ENCODE measurements at places on chromosomes 3 and 15. TPM values are rescaled to one million over a fixed set of nuclear protein-coding genes. Genes with fewer than 3 reads are reported as not detected.

DNA sequence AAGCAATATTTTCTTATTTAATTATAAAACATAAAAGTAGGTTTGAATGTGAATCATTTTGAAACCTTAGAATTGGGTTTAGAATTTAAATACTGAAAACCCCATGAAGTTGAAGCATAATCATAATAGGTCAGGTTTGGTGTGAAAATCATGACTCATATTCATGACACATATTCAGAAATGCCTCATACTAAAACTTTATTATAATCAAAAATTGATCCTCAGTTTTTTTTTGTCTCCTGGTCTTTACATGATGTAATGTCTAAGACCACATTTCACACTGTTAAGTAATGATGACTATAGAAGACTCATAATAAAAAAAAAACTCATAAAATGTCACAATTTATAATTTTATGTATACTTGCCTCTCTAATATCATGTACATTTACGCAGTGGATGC is 190.4 kb downstream of the FOXP1 start:
- H3K27ac ChIP-seq: no peak overlapping the region
- peak; percentile 25 for DNase-seq
- peaks cover 29% of the 10 kb centered on the region for H3K4me1 ChIP-seq
- H3K36me3 ChIP-seq: no peaks in the 10 kb centered on the region
- no peaks in the 10 kb centered on the region for H3K27me3 ChIP-seq

GRCh38 chr15:61339516-61339915 is 110.4 kb upstream of the RORA start:
- no peaks in the 10 kb centered on the region for H3K27me3 ChIP-seq
- no peaks in the 10 kb centered on the region for H3K36me3 ChIP-seq

GRCh38 chr3:124512881-124513609 is 217.2 kb upstream of the UMPS start:
- H3K4me3 ChIP-seq: no peak overlapping the region
- no peaks in the 10 kb centered on the region for H3K36me3 ChIP-seq
- peaks cover 6% of the 10 kb centered on the region for H3K4me1 ChIP-seq
- DNase-seq: no peak

Gene SGO1
- 1.9 TPM for total RNA-seq

- no peak for DNase-seq
- H3K27ac ChIP-seq: no peak overlapping the region
- H3K4me1 ChIP-seq: no peaks in the 10 kb centered on the region
- H3K27me3 ChIP-seq: no peaks in the 10 kb centered on the region
- H3K4me3 ChIP-seq: no peak overlapping the region
Measured at GRCh38 chr3:143613226-143613625, 235.0 kb downstream of the SLC9A9 start.

- H3K27ac ChIP-seq: no peak overlapping the region
- no peaks in the 10 kb centered on the region for H3K4me1 ChIP-seq
- DNase-seq: no peak
Measured at GRCh38 chr3:134077649-134078161, 48.0 kb upstream of the SLCO2A1 start.

- no peak overlapping the region for H3K27ac ChIP-seq
- peaks cover 4% of the 10 kb centered on the region for H3K27me3 ChIP-seq
- no peak overlapping the region for H3K4me3 ChIP-seq
- no peaks in the 10 kb centered on the region for H3K36me3 ChIP-seq
Measured at GRCh38 chr3:169699070-169699469, 35.6 kb upstream of the MECOM start.

- no peak for DNase-seq
- H3K36me3 ChIP-seq: no peaks in the 10 kb centered on the region
- no peaks in the 10 kb centered on the region for H3K27me3 ChIP-seq
Measured at GRCh38 chr3:168824107-168824506, 728.4 kb upstream of the GOLIM4 start.

Gene TMCO5A
- total RNA-seq: not detected

Gene FGF12
- 1.8 TPM for total RNA-seq

- no peak overlapping the region for H3K4me3 ChIP-seq
- H3K27me3 ChIP-seq: no peaks in the 10 kb centered on the region
- no peak for DNase-seq
- peaks cover 38% of the 10 kb centered on the region for H3K4me1 ChIP-seq
- peak overlapping the region; percentile 84 for H3K27ac ChIP-seq
- H3K36me3 ChIP-seq: no peaks in the 10 kb centered on the region
Measured at GRCh38 chr15:39124155-39124552, 456.7 kb upstream of the THBS1 start.

- H3K36me3 ChIP-seq: no peaks in the 10 kb centered on the region
- H3K4me3 ChIP-seq: no peak overlapping the region
- H3K4me1 ChIP-seq: no peaks in the 10 kb centered on the region
- H3K27ac ChIP-seq: no peak overlapping the region
Measured at GRCh38 chr3:59318881-59319280, 269.1 kb upstream of the CFAP20DC start.

DNA sequence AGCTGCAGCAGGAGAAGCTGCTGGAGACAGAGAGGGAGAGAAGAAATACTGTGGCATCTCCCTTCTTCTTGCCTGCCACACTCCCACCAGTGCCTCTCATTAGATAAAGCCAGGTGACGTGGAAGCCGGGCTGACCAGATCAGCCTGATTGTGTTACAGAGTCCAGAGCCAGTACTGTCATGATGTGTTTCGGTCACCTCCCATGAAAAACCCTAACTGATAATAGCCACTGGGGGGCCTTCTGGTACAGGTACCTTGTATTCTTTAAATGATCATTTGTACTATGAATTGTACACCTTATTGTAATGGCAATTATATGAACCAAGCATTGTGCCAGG is 125.8 kb upstream of the TMEM108 start:
- H3K4me1 ChIP-seq: peaks cover 5% of the 10 kb centered on the region
- no peak overlapping the region for H3K4me3 ChIP-seq
- no peaks in the 10 kb centered on the region for H3K27me3 ChIP-seq
- no peak for DNase-seq
